Lung (tissue), 17 donors: ENCODE measurements at places on chromosomes 6 and 20. TPM values are rescaled to one million over a fixed set of nuclear protein-coding genes. Genes with fewer than 3 reads are reported as not detected.

SIRPA gene
- 16.6 TPM for total RNA-seq

DNA sequence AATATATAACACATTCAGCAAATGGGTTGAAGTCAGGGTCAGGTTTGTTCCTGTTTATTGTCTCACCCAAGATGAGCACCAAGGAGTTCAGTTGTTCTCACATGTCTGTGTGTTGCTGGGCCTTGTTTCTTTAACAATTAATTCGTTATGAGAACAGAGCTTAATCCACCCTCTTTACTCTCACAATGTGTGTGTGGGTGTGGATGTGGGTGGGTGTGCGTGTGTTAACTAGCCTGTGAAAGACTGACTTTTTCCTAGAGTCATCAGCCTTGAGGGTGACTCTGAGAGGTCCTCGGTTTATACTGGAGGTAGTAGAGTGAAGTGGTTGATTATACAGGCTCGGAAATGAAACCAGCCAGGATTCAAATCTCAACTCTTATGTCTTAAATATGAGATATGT lies 672.1 kb downstream of the MAFB start:
- no peak overlapping the region for H3K27ac ChIP-seq
- no peaks in the 10 kb centered on the region for H3K27me3 ChIP-seq
- DNase-seq, result no peak
- H3K36me3 ChIP-seq, result no peaks in the 10 kb centered on the region

DNA sequence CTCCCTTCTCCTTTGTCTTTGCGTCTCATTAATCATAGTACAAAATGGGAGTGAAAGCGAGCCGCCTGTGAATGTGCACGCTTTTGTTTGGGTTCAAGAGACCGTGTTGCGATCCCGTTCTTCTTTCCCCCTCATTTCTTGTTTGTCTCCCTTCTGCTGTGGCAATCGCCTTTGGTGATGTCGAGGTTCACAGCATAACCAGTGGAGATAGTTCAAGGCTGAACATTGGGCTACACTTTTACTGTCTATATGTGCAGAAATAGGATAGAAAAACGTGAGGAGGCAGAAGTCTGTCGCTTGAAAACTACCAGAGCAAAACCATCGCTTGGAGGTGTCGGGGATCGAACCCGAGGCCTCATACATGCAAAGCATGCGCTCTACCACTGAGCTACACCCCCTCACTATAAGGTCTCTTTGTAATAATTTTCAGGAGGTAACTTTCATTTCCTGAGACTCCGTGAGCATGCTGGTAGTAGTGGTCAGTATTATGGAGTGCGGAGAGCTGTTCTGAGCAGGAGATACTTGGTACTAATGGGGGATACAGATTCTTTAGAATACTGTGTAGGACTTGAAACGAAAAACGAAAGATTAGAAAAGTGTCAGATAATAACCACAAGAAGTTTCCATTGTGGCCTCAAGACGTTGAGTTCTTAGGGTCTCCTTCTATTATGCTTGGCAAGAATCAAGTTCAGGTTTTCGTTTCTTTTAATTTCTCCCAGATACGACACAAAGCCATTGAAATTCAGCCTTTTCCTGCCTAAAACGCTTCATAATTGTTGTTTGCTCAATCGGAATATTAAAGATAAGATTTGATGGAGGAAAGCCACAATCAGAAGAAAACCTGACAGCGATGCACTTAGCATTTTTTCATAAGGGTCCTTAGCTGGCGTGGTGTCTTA lies 106.6 kb downstream of the TRIM27 start:
- DNase-seq, result no peak
- H3K4me1 ChIP-seq, result no peaks in the 10 kb centered on the region
- H3K36me3 ChIP-seq, result no peaks in the 10 kb centered on the region
- H3K27ac ChIP-seq, result no peak overlapping the region
- H3K27me3 ChIP-seq, result peaks cover 97% of the 10 kb centered on the region
- no peak overlapping the region for H3K4me3 ChIP-seq

- H3K4me1 ChIP-seq, result no peaks in the 10 kb centered on the region
- H3K27me3 ChIP-seq, result no peaks in the 10 kb centered on the region
- no peak for DNase-seq
- no peaks in the 10 kb centered on the region for H3K36me3 ChIP-seq
- H3K27ac ChIP-seq, result no peak overlapping the region
Observed at GRCh38 chr20:56278196-56278595, 29.7 kb downstream of the MC3R start.

- no peaks in the 10 kb centered on the region for H3K36me3 ChIP-seq
- H3K27ac ChIP-seq, result no peak overlapping the region
- no peaks in the 10 kb centered on the region for H3K4me1 ChIP-seq
- no peak overlapping the region for H3K4me3 ChIP-seq
- no peaks in the 10 kb centered on the region for H3K27me3 ChIP-seq
- no peak for DNase-seq
Observed at GRCh38 chr6:50141100-50141499, 91.4 kb upstream of the DEFB112 start.
